GM13977 (cell line): ENCODE measurements at places on chromosomes 2 and 18.

- DNase-seq: peak; percentile 34
Measured at GRCh38 chr2:118841828-118842461, 5.5 kb downstream of the EN1 start.

DNA sequence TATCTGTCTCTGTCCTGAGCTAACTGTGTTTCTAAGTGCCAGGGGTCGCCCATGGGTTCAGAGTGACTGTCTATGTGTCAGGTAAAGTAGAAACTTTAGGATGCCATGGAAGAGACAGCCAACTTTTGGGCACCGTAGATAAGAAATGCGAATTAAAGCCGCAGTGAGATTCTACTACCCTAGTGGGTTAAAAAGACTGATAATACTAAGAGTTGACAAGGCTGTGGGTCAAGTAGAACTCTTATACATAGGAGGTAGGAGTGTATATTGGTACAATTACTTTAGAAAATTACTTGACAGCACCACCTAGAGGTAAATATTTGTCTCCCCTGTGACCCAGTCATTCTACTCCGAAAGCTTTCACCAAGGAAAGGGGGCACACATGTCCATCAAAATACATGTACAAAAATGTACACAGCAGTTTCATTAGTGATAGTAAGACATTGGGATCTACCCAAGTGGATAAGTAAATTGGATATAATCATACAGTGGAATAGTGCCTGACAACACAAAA, 371.3 kb downstream of the SLC4A3 start:
- DNase-seq: no peak

DNA sequence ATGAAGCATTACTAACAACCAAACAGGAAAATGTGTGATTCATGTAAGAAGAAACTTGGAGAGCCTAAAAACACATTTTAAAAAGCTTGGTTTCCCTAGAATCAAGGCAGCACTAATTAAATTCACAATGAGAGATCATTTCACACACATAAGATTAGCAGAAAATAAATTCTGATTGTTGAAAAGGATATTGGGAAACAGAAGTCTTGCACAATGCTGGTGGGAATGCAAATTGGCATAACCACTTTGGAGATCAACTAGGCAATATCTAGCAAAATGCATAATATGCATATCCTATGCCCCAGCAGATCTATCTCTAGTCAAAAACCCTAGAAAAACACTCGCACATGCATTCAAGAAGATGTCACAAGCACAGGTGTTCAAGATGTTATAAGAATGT, 75.3 kb upstream of the SIX3 start:
- no peak for DNase-seq

- no peak for DNase-seq
Measured at GRCh38 chr2:23376075-23376474, 8.9 kb upstream of the KLHL29 start.

GRCh38 chr2:46576875-46577274, 97.5 kb downstream of the TMEM247 start:
- DNase-seq: no peak

GRCh38 chr2:217301142-217301925, 441.5 kb upstream of the TNP1 start:
- DNase-seq: no peak

DNA sequence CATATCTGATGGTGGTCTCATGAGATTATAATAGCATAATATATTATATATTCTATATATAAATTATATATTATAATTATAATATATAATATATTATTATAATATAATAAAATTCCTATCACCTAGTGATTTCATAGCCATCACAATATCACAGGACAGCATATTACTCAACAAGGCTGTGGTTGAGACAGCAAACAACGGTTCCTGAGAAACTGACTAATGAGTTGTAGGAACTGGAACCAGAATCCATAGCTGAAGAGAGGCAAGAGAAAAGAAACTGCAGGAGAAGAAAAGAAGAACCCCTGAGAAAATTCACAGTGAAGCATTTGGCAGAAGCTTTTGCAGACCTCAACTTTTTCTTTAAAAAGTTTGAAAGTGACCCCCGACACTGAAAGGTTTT, 84.0 kb downstream of the BCL2L11 start:
- no peak for DNase-seq

GRCh38 chr18:47929681-47930198, 719 bp downstream of the SMAD2 start:
- DNase-seq: no peak

- DNase-seq: no peak
Measured at GRCh38 chr2:179528576-179529069, 264.0 kb upstream of the SESTD1 start.

DNA sequence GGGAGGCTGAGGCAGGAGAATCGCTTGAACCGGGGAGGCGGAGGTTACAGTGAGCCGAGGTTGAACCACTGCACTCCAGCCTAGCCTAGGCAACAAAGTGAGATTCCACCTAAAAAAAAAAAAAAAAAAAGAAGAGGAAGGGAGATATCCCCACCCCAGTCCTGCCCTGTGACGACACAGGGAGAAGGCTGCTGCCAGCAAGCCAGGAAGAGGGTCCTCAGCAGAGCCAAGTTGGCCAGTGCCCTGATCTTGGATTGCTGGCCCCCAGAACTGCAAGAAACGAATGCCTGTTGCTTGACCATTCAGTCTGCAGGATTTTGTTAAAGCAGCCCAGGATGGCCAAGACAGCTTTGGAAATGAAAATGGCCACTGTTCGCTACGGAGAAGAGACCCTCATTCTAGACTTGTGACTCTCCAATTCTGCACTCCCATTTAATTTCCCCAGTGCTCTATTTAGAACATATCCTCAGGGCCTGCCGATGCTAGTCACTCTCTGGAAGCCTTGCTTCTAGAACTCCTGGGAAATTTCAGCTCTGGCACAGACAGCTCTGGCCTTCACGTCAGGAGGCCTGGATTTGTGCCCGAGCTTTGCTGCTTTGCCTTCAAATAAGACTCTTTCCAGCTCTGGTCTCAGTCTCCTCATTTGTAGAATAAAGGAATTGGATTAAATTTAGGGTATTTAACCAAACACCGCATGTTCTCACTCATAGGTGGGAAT, 15.7 kb upstream of the AMMECR1L start:
- DNase-seq: no peak
